Muscle of arm (tissue), 14 donors: ENCODE measurements at places on chromosomes 3 and 15. TPM values are rescaled to one million over a fixed set of nuclear protein-coding genes. Genes with fewer than 3 reads are reported as not detected.

Gene PLCB2
- polyA plus RNA-seq, result 36.6 TPM

Gene FETUB
- polyA plus RNA-seq, result not detected

GRCh38 chr3:23421811-23422516 is 218.8 kb downstream of the UBE2E2 start:
- DNase-seq, result no peak

DNA sequence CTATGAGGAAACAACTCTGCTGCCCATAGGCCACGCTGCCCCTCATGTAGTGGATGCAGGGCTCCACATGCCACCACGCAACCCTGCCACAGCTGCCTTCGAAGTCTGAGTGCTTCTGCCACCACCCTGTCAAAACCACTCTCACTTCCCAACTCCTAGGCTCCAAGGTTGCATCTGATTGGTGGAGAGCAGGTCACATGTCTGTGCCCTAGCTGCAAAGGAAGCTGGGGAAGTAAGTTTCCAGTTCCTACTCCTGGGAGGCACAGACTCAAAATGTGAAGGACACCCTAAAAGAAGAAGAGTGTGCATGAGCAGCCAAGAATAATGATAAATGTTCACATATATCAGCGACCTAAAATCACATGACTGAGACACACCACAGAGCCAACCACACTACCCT is 31.9 kb upstream of the TICRR start:
- DNase-seq, result no peak

- no peak for DNase-seq
Measured at GRCh38 chr3:149832086-149832485, 19.1 kb downstream of the RNF13 start.

GRCh38 chr3:34300621-34301020 is 502.2 kb downstream of the PDCD6IP start:
- DNase-seq, result no peak

GRCh38 chr15:71278989-71279756 is 163.9 kb downstream of the THSD4 start:
- peak; percentile 78 for DNase-seq

GRCh38 chr3:172622916-172623700 is 87.8 kb downstream of the NCEH1 start:
- peak; percentile 26 for DNase-seq

- DNase-seq, result no peak
Measured at GRCh38 chr15:64044300-64045100, 1.8 kb downstream of the DAPK2 start.

Gene GOLGA6L4
- polyA plus RNA-seq, result 5.8 TPM

- no peak for DNase-seq
Measured at GRCh38 chr15:41730543-41730942, 43.7 kb upstream of the MAPKBP1 start.

Gene CRYGS
- 7.0 TPM for polyA plus RNA-seq

Gene KLHL25
- polyA plus RNA-seq, result 4.6 TPM

- DNase-seq, result peak; percentile 43
Measured at GRCh38 chr3:14216257-14217048, 37.8 kb downstream of the LSM3 start.

- DNase-seq, result no peak
Measured at GRCh38 chr3:14336749-14337598, 65.4 kb upstream of the SLC6A6 start.

Gene CRABP1
- not detected for polyA plus RNA-seq

DNA sequence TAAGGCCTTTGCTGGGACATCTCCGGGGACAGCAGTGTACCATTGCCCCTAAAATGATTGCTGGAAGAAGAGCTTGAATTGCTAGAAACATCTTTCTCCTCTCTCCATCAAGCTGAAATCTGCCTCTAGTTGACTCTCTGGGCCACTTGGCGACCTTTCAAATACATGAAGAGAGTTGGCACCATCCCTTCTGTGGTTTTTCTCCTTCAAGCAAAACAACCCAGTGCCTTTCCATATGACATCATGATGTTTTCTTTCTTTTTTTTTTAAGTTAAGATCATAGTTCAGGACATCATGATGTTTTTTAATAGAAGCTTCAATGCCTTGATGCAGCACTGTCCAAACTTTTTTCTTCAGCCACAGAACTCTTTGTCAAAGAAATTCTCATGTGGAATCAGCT is 144.0 kb upstream of the PTPRG start:
- no peak for DNase-seq

DNA sequence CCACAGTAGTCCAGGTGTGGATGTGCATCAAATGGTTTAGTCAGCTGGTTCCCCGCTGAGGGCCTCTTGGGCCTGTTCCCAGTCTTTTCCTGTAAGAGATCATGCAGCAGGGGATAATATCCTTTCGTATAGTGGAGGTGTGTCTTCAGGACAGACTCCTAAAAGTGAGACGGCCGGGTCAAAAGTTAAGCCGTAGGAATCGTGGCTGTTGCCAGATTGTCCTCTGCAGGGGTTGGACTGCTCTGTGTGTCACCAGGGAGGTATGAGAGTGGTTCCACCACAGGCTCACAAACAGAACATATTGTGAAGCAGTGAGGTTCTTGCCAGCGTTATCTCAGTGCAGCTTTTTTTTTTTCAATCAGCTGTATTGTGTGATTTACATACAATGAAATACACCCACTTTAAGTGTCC is 95.0 kb downstream of the VGLL4 start:
- peak; percentile 56 for DNase-seq

DNA sequence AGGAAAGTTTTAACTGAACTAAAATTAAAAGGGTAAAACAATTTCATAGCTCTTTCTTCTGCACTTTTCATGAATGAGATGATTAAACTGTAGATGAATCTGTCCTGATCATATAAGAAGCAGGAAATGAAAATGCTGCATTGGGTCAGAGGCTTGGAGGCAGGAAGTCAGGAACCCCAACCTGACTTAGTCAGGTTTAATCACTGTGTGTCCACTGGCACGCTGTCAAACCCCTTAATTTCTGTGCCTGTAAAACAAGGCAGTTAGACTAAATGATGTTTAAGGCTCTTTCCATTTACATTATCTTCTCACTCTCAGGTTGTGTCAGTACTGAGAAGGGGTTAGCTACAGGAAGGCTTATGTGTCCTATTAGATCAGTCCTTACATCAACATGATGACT is 193.3 kb upstream of the TTC14 start:
- no peak for DNase-seq

Gene CPNE4
- not detected for polyA plus RNA-seq

DNA sequence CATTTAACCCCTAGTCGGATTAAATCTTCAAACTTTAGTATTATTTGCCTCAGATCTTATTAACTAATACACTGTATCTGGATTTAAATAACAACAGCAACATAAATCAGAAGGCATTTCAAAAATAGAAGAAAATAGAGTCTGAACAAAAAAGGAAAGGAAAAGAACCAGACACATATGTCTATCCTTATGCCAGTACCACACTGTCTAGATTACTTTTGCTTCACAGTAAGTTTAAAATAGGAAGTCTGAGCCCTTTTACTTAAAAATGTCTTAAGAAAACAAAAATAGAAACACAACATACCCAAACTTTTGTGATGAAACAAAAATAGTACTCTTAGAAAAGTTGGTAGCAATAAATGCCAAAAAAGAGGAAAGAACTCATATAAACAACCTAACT is 1615.8 kb downstream of the SI start:
- DNase-seq, result no peak

GRCh38 chr15:31153531-31153930 is 52.0 kb upstream of the TRPM1 start:
- no peak for DNase-seq

DNA sequence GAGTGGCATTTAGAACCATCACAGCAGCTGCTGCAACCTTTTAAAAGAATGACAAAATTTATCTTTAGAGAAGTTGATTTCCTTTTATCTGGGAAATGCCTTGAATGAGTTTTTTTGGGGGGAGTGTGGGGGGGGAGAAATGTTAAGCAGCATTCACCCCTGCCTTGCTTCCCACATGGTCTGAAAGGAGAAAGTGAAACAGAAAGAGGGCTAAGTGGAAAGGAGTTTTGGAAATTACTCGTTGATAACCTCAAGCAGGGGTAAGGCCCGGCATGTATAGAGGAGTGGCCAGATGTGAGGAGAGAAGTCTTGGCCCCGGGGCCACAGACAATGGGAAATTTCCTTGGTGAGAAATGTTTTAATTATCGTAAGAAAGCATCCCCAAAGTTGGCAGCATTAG is 23.5 kb downstream of the B3GALNT1 start:
- DNase-seq, result no peak

GRCh38 chr3:6680119-6680806 is 180.7 kb upstream of the GRM7 start:
- no peak for DNase-seq

GRCh38 chr15:39998511-39999077 is 40.4 kb downstream of the SRP14 start:
- DNase-seq, result no peak

DNA sequence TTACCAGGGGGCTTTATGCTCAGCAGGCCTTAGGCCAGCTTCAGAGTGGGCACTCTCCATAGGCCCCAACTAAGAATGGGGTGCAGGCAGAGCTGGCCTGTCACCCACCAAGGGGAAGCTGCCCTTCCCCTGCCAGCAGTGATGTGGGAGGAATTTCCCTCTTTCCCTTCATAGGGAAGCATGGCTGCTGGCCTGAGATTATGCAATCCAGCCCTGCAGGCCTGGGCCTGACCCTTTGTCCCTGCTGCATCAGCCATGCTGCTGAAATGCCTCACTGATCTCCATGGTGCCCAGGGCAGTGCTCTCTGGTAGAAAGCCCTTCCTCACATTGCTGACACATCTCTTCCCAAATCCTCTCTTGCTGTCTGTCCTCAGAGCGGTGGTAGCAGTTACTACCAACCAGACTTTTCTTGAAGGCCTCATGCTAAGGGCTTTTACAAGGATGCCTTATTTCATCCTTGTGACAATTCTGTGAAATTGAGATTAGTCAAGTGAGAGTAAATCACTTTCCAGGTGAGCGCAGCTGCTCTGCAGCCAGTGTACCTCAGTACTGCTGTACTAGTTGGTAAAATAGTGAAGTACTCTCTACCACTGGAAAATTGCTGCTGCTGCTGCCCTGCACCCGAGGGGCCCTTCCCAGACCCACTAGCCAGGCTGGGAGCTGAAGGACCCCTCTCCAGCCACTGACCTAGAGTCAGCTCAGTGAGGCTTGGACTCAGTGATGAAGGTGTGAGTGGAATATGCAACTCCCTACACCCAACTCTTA is 33.8 kb downstream of the MRAS start:
- DNase-seq, result no peak

DNA sequence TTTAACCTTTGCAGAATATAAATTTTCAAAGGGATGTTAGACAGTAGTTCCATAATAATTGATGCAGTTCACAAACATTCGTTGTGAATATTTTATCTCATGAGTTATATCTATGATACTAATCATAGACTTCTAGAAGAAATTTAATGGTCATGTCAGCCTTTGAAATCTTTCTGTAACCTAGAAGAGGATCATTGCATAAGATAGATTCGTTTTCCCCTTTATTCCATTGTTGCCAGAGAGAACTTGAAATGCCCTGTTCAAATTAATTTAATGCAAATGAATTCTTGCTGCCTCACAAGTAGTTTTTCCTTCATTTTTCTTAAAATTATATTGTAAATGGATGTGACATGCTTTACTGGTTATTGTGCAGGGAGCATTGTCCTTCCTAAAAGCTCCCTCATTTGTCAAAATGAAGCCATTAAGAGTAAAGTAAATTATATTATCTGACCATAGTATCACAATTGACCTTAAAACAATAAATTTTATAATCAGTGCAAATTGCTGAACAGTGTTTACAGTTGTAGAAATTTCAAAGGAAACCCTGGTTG is 128.5 kb upstream of the ZNF717 start:
- DNase-seq, result no peak

GRCh38 chr3:181568248-181568647 is 143.5 kb upstream of the SOX2 start:
- DNase-seq, result no peak

DNA sequence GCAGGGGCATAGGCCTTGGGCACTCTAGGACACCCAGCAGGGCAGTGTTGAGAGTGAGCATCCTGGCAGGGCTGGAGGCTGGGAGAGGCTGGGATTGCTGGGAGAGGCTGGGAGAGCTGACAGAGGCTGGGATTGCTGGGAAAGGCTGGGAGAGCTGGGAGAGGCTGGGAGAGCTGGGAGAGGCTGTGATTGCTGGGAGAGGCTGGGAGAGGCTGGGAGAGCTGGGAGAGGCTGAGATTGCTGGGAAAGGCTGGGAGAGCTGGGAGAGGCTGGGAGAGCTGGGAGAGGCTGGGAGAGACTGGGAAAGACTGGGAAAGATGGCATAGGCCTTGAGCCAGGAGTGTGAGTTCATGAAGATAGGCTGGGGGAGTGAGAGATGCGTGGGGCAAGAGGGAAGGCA is 77.8 kb downstream of the MESD start:
- DNase-seq, result no peak

GRCh38 chr3:74273091-74273490 is 341.4 kb downstream of the CNTN3 start:
- DNase-seq, result peak; percentile 80

DNA sequence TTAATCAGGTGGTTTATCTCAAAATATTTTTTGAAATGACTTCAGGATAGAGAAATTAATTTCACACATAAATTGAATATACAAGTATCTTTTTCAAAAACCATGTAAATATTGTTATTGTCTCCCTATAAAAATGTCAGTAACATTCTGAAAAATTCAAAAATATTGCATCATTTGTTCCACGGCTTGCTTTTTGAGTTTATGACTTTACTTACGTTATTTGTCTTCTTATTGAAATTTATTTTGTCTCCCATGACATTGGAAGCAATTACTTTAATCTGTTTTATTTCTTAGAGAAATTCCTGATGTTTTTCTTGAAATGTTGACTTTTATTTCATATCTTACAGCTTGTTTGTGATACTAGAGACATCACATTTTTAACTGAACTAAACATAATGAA is 56.9 kb upstream of the P2RY1 start:
- no peak for DNase-seq

DNA sequence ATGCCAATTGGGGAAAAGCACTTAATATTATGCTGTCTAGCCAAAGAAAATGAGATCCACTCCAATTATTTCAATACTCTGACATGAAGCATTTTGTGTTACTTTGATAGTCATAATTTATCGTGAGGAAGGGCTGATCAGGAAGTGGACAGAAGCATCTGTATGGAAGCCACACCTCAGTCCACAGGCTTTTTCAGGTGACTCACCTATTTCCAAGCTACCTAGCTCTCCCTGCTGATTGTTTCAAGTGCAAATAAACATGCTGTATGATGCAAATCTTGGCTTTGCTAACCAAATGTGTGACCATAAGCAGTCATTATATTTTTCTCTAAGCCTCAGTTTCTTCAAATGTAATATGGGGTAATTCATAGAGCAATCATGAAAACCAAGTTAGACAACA is 30.8 kb upstream of the CPB1 start:
- DNase-seq, result no peak

- DNase-seq, result no peak
Measured at GRCh38 chr15:67385971-67386370, 131.4 kb downstream of the IQCH start.

GRCh38 chr3:50189274-50189673 is 2.1 kb upstream of the GNAT1 start:
- peak; percentile 77 for DNase-seq

DNA sequence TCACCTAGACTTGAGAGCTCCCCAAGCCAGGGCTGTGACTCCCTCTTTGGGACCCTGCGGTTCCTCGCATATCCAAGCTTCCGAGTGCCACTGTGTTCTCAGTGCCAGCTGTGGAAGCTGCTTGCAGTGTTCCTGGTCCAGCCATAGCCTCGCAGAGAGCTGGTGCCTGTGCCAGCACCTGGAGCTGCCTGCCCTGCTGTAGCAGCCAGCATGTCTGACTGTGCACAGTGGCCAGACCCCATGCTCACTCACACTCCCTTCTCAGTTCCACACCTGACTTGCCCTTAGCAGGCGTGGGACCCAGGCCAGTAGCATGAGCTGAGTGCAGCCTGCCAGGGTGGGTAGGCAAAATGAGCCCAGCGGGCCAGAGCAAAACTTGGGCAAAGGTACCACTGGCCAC is 25.3 kb downstream of the LRRC49 start:
- no peak for DNase-seq
